ENCODE measurements at places on chromosomes 6 and 20.

DNA sequence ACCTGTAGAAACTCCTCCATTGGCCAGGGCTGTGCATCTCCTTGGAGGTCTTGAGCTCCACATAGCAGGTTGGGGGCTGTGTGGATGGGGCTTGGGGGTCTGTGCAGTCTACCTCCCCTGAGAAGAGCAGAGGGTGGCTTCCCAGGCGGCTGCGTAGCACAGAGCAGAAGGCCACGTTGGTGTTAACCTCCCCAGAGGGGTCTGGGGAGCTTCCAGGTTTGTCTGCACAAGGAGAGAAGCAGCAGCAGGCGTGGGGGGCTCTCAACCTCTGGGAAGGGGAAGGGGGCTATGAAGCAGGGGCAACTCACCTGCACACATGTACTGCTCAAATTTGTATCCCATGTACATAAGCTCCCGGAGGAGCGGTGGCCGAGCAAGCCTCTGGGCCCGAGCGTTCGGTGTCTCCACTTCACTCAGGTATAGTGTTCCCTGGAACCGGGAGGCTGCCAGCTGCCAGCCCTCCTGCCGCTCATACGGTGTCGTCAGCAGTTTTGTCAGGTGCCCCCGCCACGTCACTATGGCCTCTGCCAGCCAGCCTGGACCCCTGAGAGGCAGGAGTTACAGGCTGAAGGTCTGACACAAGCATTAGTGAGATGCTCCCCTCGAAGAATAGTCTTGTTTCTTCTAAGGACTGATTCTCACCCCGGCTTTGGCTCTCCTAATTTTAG, 1.2 kb downstream of the DXO start:
- DNase-seq: no peak

DNA sequence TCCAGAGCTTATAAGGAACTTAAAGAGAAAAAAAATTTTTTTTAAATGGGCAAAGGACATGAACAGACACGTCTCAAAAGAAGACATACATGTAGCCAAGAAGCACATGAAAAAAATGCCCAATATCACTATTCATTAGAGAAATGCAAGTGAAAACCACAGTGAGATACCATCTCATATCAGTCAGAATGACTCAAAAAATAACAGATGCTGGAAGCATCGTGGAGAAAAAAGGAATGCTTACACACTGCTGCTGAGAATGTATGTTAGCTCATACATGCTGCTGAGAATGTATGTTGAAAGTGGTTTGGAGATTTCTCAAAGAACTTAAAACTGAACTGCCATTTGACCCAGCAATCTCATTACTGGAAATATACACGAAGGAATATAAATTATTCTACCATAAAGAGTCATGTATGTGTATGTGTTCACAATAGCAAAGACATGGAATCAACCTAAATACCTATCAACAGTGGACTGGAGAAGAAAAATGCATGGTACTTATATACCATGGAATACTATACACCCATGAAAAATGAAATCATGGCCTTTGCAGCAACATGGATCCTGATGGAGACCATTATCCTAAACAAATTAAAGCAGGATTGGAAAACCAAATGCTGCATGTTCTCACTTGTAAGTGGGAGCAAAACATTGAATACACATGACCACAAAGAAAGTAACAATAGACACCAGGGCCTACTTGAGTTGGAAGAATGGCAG, 5.2 kb downstream of the OR11A1 start:
- DNase-seq: no peak

DNA sequence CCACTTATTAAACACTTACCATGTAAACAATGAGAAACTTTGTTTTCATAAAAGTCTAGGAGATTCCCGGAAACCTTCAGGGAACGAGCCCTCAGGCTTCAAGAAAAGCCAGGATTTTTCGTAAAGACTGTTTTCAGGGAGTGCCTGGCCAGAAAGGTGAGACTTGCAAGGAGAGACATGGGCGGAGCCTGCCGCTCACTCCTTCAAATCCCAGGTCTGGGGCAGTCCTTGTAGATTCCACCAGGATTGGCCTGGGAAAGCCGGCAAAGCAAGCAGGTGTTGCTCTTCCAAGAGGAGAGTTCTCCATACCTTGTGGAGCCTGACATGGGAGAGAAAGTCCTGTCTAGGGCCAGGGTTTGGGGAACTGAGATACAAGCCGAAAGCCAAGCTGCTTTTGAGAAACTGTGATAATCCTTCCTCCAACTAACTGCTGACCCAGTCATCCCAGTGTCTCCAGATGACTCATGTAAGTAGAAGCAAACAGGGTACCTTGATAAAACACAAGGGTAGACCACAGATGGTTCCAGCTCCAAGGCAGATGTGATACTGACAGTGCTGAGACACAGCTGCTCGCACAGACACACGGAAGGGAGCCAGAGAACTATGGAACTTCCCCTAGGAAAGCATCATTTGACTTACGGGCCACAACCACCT, 69.4 kb upstream of the NAA20 start:
- no peak for DNase-seq

- DNase-seq: no peak
Measured at GRCh38 chr6:51489133-51489532, 598.3 kb downstream of the PKHD1 start.

GRCh38 chr6:118869350-118869749, 24.6 kb upstream of the ASF1A start:
- DNase-seq: no peak

DNA sequence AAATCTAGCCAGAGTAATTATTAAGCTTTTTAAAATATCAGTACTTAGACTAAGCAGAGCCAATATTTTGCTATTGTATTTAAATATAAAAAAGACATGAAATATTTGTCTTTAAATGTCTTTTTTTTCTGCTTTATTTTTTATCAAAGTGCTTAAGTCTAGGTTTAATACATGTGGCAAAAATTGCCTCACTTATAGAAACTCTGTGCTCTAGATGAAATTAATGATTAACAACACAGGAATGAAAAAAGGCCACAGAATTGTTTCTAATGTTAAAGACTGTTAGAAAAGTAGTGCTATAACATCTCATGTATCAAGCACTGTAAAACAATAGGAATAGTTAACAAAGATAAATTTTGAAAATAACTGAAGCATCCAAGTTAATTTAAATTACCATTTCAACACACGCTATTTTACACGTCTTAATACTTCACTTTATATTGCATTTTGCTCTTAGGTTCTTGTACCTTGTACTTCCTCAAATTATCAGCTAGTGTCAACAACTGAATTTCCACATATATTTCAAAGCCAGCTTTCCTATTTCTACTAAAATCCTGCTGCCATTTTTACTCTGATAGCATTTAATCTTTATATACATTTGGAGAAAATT, 1515.1 kb downstream of the HACE1 start:
- DNase-seq: no peak

All from stimulated activated CD8-positive, alpha-beta memory T cell treated with anti-CD3 and anti-CD28 coated beads, Interleukin-15, amount 100 ng/mL, for 4 hours (primary cell).